ENCODE measurements at places on chromosomes 3 and 15. TPM values are rescaled to one million over a fixed set of nuclear protein-coding genes. Genes with fewer than 3 reads are reported as not detected.

NLGN1 gene
- not detected for polyA plus RNA-seq

VIPR1 gene
- 0.79 TPM for polyA plus RNA-seq

NR2E3 gene
- not detected for polyA plus RNA-seq

SCN11A gene
- 0.07 TPM for polyA plus RNA-seq

GRK7 gene
- 0.07 TPM for polyA plus RNA-seq

WDR76 gene
- 3.0 TPM for polyA plus RNA-seq

FGF12 gene
- polyA plus RNA-seq: 0.03 TPM

TIGIT gene
- 2.5 TPM for polyA plus RNA-seq

CYP1A1 gene
- 0.24 TPM for polyA plus RNA-seq

PRTG gene
- polyA plus RNA-seq: not detected
